ENCODE measurements at places on chromosomes 2 and 18. TPM values are rescaled to one million over a fixed set of nuclear protein-coding genes. Genes with fewer than 3 reads are reported as not detected.

GRCh38 chr2:15984368-15985255, 44.3 kb downstream of the MYCN start:
- DNase-seq = no peak
- H3K4me3 ChIP-seq = no peak overlapping the region
- no peaks in the 10 kb centered on the region for H3K36me3 ChIP-seq
- H3K27me3 ChIP-seq = no peaks in the 10 kb centered on the region

Gene TEX51
- total RNA-seq = not detected

DNA sequence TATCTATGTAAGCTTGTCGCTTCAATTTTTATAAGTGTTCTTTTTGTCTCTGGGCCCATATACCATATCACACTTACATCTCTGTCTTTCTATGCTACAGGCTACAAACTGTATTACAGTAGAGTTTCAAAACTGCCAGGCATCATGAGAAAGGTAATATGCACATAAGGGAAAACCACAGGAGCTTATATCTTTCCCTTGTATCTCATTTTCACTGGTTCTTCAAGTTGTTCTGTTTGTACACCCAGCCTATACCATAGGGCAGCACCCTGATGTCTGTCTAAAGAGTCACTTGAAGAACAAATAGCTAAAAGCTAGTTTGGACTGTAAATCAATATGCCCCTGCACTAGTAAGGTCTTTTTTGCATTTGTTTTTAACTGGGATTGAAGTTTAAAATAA, 366.7 kb downstream of the FIGN start:
- no peaks in the 10 kb centered on the region for H3K27me3 ChIP-seq
- H3K36me3 ChIP-seq = no peaks in the 10 kb centered on the region
- no peaks in the 10 kb centered on the region for H3K4me1 ChIP-seq
- no peak for DNase-seq
- H3K27ac ChIP-seq = no peak overlapping the region

GRCh38 chr2:232203166-232203891, 175.2 kb upstream of the ALPP start:
- no peak for DNase-seq
- H3K27me3 ChIP-seq = no peaks in the 10 kb centered on the region
- H3K4me3 ChIP-seq = no peak overlapping the region
- peaks cover 15% of the 10 kb centered on the region for H3K4me1 ChIP-seq
- H3K27ac ChIP-seq = no peak overlapping the region

Gene LRRC30
- total RNA-seq = not detected

Gene ZBTB7C
- 0.36 TPM for total RNA-seq
